Prostate gland (tissue), 2 donors: ENCODE measurements at places on chromosomes 6 and 20.
A peak's percentile ranks its signal among the peaks of the same experiment; 100 is the strongest.

- H3K4me3 ChIP-seq = no peak overlapping the region
- DNase-seq = no peak
- no peaks in the 10 kb centered on the region for H3K4me1 ChIP-seq
- H3K27me3 ChIP-seq = no peaks in the 10 kb centered on the region
Observed at GRCh38 chr20:9919271-9920014, 80.6 kb upstream of the PAK5 start.

DNA sequence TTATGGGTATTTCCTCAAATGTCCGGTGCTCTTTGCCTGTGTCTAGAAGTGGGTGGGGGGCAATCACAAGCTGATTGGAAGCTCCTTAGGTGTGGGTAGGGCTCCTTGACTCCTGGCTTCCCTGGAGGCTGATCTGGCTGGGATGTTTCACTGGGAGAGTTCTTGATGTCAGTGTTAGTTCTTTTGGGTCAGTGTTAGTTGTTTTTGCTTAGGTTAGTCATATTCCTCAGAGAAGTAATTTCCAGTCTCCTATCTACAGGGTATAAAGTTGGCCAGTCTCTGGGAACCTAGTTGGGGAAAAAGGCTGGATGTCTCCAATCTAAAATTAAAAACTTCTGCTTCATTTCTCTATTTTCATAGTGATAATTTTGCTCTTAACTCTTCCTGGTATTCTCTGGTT lies 23.6 kb downstream of the CDC5L start:
- no peak for DNase-seq
- no peaks in the 10 kb centered on the region for H3K27me3 ChIP-seq
- no peak overlapping the region for H3K27ac ChIP-seq
- no peaks in the 10 kb centered on the region for H3K4me1 ChIP-seq

DNA sequence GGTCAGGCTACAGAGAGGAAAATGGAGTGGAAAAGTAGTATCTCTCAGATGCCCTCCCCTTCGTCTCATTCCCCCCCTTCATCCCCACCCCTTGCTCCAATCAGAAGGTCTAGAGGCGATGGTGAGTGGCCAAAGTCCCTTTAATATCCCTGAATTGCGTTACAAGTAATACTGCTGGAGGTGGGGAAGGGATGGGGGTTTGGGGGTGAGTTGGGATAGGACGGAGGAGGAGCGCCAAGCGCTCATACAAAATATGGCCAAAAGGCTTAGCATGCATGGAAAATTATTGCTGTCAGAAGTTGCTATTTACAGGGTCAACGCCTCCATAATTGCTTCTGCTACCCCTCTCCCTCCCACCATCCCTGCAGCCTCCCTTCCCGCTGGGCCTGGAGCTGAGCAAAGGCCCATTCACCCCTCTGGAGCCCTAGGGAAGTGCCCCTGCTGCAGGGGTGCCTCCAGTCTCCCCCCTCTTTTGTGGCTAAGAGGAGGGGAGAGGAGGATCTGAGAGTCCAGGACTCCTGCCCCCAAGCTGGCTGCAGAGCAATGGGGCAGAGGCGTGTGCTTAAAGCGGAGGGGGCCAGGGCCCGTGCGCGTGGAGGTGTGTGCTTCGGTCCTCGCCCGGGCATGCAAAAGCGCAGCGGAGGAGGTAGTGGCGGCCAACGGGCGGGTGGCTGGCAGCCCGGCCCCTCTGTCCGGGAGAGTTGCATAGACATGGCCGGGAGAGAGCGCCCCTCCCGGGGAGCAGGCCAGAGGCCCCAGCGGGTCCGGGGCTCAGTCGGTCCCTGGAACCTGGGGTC lies 8.7 kb upstream of the SRXN1 start:
- no peak for DNase-seq
- H3K27me3 ChIP-seq = peaks cover 15% of the 10 kb centered on the region
- H3K4me3 ChIP-seq = no peak overlapping the region
- H3K4me1 ChIP-seq = no peaks in the 10 kb centered on the region
- no peaks in the 10 kb centered on the region for H3K36me3 ChIP-seq
- no peak overlapping the region for H3K27ac ChIP-seq

DNA sequence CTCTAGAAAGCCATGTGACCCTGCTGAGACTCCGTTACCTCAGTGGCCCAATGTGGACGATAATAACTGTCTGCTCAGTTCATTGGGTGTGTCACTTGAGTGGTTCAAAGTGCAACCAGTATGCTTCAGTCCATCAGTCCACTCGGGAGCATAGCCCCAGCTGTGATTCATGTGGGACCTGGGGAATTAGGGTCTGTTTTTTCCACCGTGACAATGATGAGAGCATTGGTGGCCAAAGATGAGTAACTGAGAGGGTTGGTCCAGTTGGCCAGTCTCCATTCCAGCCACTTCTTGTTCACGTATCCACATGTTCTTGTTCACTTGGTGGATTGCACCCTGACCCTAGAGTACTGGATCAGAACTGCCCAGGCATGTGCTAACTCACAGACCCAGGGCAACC lies 403.6 kb downstream of the CD83 start:
- H3K4me3 ChIP-seq = no peak overlapping the region
- H3K27ac ChIP-seq = no peak overlapping the region
- H3K27me3 ChIP-seq = no peaks in the 10 kb centered on the region
- H3K4me1 ChIP-seq = no peaks in the 10 kb centered on the region
- no peaks in the 10 kb centered on the region for H3K36me3 ChIP-seq
- no peak for DNase-seq

- H3K27ac ChIP-seq = no peak overlapping the region
- DNase-seq = no peak
- no peaks in the 10 kb centered on the region for H3K27me3 ChIP-seq
- H3K4me1 ChIP-seq = no peaks in the 10 kb centered on the region
- no peaks in the 10 kb centered on the region for H3K36me3 ChIP-seq
Observed at GRCh38 chr6:100685747-100686146, 195.4 kb downstream of the ASCC3 start.

GRCh38 chr6:3887150-3887700 lies 38.1 kb downstream of the FAM50B start:
- H3K27ac ChIP-seq = no peak overlapping the region
- no peaks in the 10 kb centered on the region for H3K27me3 ChIP-seq
- H3K4me3 ChIP-seq = no peak overlapping the region

GRCh38 chr20:46350201-46350985 lies 42.1 kb upstream of the CDH22 start:
- no peaks in the 10 kb centered on the region for H3K27me3 ChIP-seq
- H3K27ac ChIP-seq = no peak overlapping the region
- no peaks in the 10 kb centered on the region for H3K4me1 ChIP-seq

- H3K36me3 ChIP-seq = no peaks in the 10 kb centered on the region
- H3K4me1 ChIP-seq = no peaks in the 10 kb centered on the region
- H3K27me3 ChIP-seq = no peaks in the 10 kb centered on the region
- H3K4me3 ChIP-seq = no peak overlapping the region
Observed at GRCh38 chr20:17959257-17959627, 9.4 kb downstream of the SNX5 start.

GRCh38 chr20:33674294-33675135 lies at the start of gene NECAB3:
Gene NECAB3, minus strand, starts transcription at chr20:33674428. Its CDS starts 76 bp downstream, at chr20:33674352.
- H3K4me1 ChIP-seq = peaks cover 9% of the 10 kb centered on the region
- peak within 1 kb of the TSS; percentile 92 for H3K27ac ChIP-seq
- peak; percentile 83 for DNase-seq
- H3K4me3 ChIP-seq = peak within 1 kb of the TSS; percentile 78
- no peaks in the 10 kb centered on the region for H3K27me3 ChIP-seq
- H3K36me3 ChIP-seq = no peaks in the 10 kb centered on the region

- H3K4me3 ChIP-seq = no peak overlapping the region
- no peaks in the 10 kb centered on the region for H3K36me3 ChIP-seq
- no peak for DNase-seq
- H3K4me1 ChIP-seq = no peaks in the 10 kb centered on the region
- H3K27ac ChIP-seq = no peak overlapping the region
Observed at GRCh38 chr6:17871189-17871519, 116.3 kb downstream of the KIF13A start.

- no peaks in the 10 kb centered on the region for H3K4me1 ChIP-seq
- H3K36me3 ChIP-seq = peaks cover 3% of the 10 kb centered on the region
- no peak overlapping the region for H3K4me3 ChIP-seq
- H3K27me3 ChIP-seq = no peaks in the 10 kb centered on the region
- H3K27ac ChIP-seq = no peak overlapping the region
- no peak for DNase-seq
Observed at GRCh38 chr6:52507557-52508260, 69.2 kb downstream of the TRAM2 start.

GRCh38 chr6:44456070-44456965 lies 68.8 kb downstream of the CDC5L start:
- H3K4me3 ChIP-seq = no peak overlapping the region
- H3K36me3 ChIP-seq = no peaks in the 10 kb centered on the region
- H3K27me3 ChIP-seq = no peaks in the 10 kb centered on the region
- H3K27ac ChIP-seq = no peak overlapping the region
- DNase-seq = no peak
- H3K4me1 ChIP-seq = no peaks in the 10 kb centered on the region
